Effector CD4-positive, alpha-beta T cell (primary cell): ENCODE measurements at places on chromosomes 2 and 18.

- no peak for DNase-seq
Measured at GRCh38 chr2:104537116-104537515, 316.8 kb upstream of the POU3F3 start.

DNA sequence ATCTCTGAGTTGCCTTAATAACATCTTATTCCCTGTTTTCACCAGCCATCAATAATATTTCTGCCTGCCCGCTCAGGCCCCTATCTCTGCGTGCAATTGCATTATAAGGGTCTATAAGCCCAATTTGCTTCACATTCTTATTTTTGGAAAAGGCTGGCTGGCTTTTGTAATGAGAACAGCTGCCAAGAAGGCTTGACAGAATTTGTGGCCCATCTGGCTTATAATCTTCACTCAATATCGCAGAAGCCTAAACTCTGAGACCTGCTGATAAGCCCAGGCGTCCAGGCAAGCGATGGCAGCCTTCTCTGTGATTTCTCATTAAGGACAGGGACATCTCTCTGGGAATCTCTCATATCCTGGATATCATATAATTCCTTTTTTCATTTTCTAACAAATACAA is 1618.6 kb upstream of the CELF4 start:
- DNase-seq = no peak

DNA sequence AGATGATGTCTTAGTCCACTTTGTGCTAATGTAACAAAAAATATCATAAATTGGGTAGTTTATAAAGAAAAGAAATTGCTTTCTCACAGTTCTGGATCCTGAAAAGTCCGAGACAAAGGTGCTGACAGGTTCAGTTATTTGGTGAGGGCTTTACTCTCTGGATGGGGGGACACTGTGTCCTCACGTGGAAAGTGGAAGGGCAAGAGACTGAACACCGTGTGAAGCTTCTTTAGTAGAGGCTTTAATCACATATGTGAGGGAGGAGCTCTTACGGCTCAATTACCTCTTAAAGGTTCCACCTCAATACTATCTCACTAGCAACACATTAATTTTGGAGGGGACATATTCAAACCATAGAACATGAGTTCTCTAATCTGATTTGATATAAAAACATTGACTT is 204.3 kb downstream of the FSIP2 start:
- DNase-seq = no peak

DNA sequence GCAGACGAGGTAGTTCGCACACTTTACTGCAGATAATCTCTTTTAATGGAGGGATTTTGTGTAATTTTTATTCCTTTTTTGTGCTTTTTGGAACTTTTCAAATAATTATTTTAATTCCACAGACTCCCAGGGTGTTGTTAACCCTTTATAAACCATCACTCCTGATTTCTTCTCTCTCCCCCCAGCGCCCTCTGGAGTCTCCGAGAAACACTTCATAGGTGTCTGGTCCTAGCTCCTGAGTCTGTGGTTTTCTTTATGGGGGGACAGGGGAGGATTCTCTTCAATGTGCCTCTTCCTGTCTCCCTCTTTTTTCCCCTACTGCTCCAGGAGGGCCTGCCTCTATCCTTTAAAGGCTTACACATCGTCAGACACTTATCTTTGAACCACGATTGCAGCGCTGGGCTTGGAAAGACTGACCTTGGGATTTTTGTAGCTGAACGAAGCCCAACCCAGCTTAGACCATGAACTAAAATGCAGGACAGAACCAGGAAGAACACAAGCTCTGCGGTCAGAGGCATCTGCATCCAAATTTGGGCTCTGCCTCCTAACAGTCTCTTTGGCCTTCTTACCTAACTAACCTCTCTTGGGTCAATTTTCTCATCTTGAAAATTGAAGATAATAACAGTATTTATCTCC is 7.1 kb upstream of the PKDCC start:
- no peak for DNase-seq

DNA sequence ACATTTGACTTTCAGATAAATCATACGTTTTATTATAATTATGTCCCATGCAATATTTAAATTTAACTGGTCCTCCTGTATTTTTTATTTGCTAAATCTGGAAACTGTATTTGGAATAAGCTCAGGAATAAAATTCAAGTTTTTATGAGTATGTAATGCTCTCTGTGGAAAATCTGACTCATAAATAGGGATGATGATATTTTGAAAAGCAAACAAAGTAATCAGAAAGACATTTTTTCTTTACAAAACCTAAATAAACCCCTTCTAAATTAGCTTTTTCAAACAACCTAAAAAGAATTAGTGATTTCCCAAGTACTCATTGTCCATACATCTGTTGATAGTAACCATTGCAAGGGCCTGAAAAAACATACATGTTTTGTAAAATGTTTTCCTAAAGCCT is 41.1 kb downstream of the ASB1 start:
- no peak for DNase-seq

DNA sequence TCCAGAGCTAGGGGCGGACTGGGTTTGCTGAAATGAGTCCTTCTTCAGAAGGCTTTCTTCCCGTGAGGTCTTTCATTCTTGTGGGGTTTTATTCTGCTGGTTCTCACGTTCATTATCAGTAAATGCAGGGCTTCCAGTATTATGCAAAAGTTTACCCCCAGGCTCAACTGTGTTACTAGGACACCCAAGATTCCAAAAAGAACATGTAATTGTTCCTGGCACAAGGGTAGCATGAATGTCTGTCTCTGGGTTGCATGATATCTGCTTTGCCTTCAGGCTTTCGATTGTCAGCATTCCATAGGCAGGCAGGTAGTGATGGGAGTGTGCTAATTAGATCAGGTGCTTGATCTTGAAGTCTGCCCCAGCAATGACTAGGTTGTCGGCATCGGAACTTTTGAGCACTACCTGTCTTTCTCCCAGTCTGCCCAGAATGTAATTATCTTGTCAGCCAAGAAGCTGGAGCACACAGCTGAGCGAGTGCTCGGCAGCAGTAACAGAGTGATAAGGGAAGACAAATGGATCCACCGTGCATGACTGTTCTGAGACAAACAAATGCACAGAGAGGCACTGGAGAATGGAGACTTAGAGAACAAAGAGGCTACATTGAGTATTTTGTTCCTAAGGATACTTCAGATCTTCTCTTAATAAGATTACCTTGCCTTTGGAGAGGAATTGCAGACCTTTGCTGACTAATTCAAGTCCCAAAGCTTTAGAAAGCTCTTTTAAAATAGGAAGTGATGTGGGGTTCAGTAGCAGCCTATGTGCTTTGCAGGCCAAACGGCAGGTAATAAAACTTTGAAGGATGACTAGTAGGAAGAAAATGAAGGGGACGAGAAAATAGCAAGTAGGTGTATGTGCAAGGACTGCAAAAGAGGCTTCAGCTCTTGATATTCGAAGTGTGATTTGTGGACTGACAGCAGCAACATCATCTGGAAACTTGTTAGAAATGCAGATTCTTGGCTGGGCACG is 41.9 kb downstream of the ITGB6 start:
- no peak for DNase-seq

DNA sequence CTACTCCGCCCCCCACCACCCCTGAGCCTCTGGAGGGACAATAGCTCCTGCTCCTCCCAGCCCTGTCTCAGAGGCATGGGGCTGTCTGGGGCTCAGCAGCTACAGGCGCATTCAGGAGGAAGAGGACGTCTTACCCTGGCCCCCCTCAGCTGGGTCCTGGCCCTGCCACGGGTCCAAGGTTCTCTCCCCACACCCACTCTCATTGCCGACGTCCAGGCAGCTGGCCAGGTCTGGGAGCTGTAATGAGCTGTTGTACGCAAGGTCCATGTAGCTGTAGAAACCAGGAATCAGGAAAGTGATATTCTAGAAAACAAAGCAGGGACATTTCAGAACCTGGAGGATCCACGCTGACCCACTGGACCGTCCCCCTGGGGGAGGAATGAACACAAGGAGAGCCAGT is 13.5 kb downstream of the PASK start:
- DNase-seq = no peak

- DNase-seq = no peak
Measured at GRCh38 chr2:144705328-144706245, 185.7 kb upstream of the ZEB2 start.

DNA sequence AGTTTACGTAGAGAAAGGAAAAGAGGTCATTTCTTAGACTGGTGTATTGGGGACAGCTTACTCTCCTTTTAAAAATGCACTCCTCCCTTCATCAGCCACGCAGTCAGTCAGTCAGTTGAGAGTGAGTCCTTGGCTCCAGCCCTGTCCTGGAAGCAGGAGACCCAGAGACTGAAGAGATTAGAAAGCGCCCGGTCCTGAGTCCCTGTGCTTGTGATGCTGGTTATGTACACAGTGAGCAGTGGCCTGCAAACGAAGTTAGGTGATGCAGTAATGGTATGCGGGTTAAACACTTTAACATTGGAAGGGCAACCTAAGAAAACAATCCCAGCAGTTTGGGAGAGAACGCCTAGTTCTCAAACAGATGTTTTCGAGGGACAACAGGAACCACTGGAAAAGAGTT is 6.3 kb upstream of the ASB1 start:
- DNase-seq = no peak

GRCh38 chr18:57618910-57619309 is 2.7 kb downstream of the NARS1 start:
- no peak for DNase-seq

- DNase-seq = no peak
Measured at GRCh38 chr2:157470321-157470720, 26.4 kb upstream of the CYTIP start.

DNA sequence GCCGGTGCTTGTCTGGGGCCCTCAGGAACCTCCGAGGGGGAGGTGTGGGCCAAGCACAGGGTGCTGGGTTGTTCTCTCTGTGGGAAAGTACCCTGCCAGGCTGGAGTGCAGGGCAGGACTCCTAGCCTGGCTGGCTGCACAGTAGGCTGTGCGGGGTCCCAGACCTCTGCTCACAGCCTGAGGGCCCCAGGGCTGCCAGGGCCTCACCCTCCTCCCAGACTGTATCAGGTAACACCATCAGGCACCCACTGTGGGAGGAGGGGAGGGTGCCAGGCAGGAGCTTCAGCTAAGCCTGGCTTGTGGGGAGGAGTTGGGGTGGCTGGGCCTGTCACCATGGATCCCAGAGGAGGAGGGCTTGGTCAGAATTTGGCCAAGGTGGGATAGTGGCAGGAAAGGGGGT is 211.9 kb upstream of the SMAD2 start:
- no peak for DNase-seq

DNA sequence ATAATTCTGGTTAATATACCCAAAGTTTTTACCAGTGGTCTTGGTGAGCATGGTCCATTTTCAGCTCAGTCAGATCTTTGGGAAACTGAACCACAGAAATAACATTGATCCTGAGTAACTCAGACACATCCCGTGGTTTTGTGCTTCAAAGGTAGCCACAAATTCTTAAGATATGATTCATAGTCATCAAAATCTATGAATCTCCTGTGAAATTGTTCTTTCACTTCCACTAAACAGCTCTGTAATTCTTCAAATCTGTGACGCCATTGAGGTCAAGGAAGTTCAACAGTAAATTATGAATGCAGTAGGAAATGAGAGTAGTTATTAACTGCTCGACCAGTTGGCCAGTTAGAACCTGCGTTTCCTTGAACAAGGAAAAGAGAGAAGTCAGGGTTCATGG is 147.3 kb downstream of the IRS1 start:
- no peak for DNase-seq

DNA sequence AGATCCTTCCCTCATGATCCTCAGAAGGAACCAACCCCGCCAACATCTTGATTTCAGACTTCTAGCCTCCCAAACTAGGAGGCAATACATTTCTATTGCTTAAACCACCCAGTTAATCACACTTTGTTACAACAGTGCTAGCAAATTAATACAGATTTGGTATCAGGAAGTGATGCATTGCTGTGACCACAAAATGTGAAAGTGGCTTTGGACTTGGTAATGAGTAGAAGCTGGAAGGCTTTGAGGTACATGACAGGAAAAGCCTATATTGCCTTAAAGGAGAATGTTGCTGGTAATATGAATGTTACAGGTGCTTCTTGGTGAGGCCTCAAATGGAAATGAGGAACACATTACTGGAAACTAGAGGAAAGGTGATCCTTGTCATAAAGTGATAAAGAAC is 260.3 kb downstream of the SATB2 start:
- DNase-seq = no peak

DNA sequence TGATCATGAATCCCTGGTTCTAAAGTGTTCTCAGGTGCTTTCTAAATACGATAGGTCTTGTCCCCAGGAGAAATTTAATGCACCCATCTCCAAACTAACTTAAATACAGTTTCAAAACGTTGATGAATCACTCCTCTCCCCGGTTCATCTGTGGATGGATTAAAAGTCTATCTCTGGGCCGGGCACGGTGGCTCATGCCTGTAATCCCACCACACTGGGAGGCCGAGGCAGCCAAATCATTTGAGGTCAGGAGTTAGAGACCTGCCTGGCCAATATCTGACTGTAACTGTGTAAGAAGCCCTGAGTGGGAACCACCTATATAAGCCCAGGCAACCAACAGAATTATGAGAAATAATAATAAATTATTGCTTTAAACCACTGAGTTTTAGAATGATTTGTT is 78.7 kb downstream of the LONRF2 start:
- no peak for DNase-seq
